CD4-positive, alpha-beta T cell treated with Interleukin-15 for 4 hours (primary cell): ENCODE measurements at places on chromosomes 6 and 20.

DNA sequence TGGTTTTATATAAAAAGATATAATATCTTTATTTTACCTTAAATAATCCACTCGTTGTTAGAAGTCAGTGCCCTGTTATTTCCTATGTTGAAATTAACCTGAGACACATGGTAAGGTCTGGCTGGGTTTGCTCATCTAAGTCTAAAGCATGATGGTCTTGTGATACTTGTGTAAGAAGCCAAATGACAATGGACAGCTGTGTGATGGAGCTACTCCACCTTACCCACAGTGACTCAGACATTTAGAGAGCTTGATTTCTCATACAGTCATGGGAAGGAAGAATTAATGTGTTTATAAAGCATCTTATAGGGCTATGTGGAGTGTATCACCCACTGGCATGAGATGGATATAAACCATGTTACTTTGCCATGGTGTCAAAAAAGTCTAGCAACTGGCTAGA is 11.7 kb downstream of the CTCFL start:
- DNase-seq: no peak

DNA sequence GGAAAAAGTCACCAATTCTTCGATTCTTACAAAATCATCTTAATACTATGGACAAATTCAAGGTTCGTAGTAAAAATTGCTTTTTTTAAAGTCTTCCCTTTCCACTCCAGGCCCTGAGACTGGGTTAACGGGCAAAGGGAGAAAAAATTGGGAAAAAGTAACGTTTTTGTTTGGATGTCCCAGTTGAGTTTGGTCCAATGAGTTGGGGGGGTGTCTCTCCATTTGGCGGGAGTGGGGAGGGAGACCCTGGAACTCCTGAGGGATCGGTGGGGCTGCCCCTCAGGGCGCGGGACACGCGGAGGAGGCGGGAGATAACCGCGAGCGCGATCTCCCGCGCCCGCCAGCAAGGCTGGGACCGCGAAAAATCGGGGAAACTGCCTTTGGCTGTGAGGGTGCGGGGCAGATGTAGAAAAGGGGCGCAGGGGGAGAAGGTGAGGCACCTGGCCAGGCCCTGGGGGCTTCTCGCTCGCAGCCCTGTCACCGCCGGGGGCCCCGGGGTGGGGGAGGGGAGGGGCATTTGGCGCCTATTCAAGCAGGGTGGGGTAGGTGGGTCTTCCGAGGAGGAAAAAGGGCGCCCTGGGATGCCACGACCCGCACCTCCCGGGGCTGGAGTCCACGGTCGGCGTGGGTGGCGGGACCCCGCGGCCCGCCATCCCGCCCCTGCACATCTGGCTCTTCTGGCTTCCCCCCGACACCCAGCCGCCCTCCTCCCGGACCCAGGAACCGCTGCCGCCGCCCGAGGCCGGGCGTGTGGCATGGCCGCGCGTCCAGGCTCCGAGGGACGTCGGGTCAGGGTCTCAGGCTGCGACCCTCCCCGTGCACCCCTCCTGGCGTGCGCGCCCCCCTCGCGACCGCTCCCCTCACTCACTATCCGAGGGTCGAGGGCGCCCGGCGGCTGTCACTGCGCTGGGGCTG is 595 bp downstream of the FBXO5 start:
- DNase-seq: no peak

DNA sequence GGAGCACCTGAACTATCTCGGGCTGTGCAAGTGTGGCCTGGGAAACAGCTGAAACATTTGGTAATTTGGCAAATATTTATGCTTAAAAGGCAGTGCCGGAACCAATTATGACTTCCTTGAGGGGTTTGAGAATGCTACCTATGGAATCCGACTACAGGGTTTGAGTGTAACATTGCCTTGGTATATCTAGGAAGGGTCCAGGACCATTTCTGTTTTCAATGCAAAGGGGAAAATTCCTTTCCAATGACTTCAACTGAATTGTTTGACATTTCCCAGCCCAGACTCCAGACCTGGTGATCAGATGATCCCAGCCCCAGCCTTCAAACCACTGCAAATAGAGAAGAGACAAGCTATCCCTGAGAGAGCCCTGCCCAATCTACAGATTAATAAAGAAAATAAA is 4.6 kb upstream of the PPP1R3G start:
- DNase-seq: no peak

DNA sequence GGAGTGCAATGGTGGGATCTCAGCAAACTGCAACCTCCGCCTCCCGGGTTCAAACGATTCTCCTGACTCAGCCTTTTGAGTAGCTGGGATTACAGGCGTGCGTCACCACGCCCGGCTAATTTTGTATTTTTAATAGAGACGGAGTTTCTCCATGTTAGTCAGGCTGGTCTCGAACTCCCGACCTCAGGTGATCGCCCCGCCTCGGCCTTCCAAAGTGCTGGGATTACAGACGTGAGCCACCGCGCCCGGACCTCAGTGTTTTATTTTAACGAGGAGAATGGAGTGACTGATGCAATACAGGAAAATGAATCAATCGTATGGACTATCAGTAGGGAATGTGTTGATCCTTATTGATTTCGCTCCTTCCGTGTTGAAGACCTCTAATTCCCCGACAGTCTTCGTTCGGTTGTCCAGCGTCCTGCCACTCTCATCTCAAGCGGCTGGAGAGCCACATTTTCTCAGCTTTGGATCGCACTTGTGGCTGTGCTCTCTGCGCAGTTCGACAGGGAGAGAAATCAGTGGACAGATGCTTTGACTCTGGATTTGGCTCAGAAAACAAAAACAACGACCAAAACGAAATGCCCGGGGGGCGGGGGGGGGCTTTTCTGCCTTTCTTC is 166.2 kb downstream of the TRIM27 start:
- DNase-seq: no peak

- DNase-seq: no peak
Measured at GRCh38 chr6:161003336-161003735, 11.8 kb downstream of the MAP3K4 start.

DNA sequence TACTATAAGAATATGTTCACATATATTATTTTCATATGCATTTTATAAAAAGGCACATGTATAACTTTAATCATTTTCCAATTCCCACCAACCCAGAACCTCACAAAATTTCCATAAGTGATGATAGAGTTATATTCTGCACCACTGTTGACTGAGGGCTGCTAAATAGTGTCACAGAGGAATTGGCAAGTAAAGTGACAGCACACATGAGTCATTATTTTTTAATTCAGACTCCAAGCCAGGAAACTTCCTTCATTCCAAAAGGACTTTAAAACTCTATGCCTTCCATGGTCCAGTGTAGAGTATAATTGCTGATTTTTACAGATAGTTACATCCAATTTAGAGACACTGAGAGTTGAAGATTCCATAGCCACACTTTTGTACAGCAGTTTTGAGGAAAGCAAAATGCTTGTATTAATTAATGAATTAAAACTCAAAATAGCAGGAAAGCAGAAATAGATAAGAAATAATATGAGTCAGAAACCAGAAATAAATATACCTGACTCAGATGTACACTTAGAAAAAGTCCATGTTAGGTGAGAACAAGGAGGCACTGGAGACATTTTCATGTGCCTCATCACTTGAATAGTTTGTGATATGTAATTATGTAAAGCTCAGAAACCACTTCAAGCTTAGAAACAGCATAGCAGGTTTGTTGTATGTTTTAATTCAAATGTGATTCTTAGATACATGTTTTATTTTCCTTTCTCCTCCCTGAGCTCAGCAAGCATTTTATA is 425.2 kb upstream of the OPRM1 start:
- no peak for DNase-seq

DNA sequence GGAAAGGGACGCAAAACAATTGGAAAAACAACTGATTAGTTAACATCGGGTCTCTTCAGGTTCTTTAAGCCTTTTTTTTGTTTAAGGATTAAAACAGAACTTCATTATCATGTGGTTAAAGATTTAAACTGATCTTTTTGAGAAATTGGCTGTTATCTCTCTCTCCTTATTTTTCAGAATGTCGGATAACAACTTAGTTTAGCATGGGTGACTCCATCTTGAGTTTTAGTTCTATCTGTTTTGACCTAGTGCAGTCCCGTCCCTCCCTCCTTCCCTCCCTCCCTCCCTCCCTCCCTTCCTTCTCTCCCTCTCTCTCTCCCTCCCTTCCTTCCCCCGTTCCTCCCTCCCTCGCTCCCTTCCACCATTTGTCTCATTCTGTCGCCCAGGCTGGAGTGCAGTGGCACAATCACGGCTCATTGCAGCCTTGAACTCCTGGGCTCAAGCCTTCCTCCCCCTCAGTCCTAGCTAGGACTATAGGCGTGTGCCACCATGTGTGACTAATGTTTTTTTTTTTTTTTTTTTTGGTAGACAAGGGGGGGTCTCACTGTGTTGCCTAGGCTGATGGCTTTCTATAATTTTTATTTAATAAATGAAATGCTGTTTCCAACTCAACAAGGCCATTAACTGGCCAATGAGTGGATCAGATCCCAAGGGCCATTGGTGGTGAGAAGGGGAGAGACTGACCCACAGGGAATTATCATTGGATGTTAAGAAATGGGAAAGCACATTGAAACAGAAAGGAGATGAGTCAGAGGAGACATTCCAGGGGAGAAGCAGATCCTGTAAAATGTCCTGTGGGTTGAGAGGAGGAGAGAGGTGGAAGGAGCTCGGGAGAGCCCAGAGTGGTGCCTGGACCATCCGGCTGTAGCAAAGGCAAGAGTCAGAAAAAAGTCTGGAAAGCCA is 13.6 kb downstream of the BAK1 start:
- no peak for DNase-seq

DNA sequence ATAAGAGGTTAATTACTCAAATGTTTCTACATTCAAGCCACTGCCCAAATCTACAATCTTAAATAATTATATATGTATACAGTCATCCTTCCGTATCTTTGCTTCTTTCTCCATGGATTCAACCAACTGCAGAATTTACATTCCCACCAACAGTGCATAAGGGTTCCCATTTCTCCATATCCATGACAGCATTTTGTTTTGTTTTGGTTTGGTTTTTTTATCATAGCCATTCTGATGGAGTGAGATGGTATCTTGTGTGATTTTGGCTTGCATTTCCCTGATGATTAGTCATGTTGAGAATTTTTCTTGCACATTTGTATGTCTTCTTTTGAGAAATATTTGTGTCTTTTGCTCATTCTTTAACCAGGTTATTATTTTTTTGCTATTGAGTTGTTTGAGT is 198.5 kb downstream of the C6orf118 start:
- no peak for DNase-seq
